ENCODE measurements at places on chromosomes 3 and 15.

- DNase-seq = no peak
These were observed 50.0 kb downstream of the ROPN1B start for GRCh38 chr3:126018995-126019394.

GRCh38 chr3:151015767-151016477, 43.4 kb upstream of the CLRN1 start:
- DNase-seq = no peak

DNA sequence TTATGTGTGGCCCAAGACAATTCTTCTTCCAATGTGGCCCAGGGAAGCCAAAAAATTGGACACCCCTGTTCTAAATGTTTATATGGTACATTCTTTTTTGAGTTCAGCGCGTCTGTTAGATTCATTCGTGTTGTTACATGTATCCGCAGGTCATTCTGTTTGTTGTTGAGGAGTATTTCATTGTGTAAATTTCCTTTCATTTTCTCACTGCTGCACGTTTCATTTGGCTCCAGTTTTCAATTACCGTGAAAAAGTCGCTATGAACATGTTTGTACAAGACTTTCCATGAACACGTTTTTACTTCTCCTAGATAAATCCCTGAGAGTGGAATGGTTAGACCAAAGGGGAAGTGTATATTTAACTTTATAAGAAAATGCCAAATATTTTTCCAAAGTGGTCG, 7.5 kb upstream of the OPA1 start:
- no peak for DNase-seq

DNA sequence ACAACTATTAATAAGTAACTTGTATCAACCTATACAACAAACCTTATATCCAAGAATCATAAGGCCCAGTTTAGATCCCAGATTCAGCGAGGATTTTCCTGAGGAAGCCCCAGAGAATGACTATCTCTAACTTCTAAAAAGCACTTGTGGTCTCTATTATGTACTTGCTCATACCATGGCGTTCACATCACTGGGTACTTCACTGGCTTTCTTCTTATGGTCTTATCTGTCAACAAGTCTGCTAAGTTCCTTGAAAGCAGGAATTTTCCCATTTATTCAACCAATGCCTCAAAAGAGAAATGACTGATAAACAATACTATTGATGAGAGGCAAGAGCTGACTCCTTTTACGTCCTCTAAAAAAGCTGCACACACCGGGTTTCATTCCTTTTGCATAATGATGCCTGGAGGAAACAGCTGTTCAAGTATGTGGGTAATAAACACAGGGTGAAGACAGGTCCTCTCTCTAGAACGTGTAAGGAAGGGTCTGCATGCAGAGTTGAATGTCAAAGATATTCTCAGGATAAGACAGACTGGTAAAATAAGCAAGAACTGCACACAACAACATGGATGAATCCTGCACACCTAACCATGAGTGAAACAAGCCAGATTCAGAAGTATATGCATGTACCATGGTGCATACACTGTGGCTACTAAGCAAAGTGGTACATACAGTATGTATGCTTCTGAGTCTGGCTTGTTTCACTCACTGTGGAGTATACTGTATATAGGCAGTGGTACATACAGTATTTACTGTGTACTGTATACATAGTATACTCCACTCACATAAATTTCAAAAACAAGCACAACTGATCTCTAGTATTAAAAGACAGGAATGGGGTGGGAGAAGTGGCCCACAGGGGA, 408.7 kb downstream of the SHQ1 start:
- DNase-seq = no peak

GRCh38 chr15:85743392-85744055, 51.2 kb downstream of the KLHL25 start:
- DNase-seq = no peak

Data from CD4-positive, alpha-beta T cell (primary cell).